ENCODE measurements at places on chromosomes 13 and 19. TPM values are rescaled to one million over a fixed set of nuclear protein-coding genes. Genes with fewer than 3 reads are reported as not detected.

Gene FARP1
- total RNA-seq: 56.6 TPM

Gene TJP3
- total RNA-seq: not detected

Gene SPACA4
- not detected for total RNA-seq

Gene NLRP11
- total RNA-seq: 0.48 TPM

Gene ZNF628
- 1.7 TPM for total RNA-seq

Gene ASF1B
- total RNA-seq: 0.48 TPM

Gene TMEM221
- not detected for total RNA-seq

Gene CLEC4M
- total RNA-seq: 1.7 TPM

Gene NCR1
- total RNA-seq: not detected

Gene ALOX5AP
- 10.1 TPM for total RNA-seq

Gene NDUFA13
- 121 TPM for total RNA-seq

Gene AP2S1
- total RNA-seq: 159 TPM

Gene PET100
- 25.5 TPM for total RNA-seq

- no peak for DNase-seq
Measured at GRCh38 chr13:109795011-109795410, 8.6 kb upstream of the IRS2 start.

DNA sequence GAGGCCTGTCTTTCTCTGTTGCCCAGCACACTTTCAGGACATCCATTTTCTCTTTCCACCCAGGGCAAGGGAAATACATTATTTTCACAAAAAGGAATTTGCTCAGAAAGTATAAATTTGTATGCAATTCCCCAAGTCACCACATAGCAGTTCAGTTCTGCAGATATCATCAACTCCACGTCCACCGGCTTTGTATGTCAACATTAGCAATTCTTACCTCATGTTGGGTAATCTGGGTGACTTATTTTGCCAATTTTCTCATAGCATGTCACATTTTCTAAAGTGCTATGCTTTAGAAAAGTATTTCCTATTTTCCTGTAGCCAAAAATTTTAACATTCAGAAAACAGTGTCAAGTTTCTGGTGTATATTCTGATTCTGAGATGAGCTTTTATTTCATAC is 501.8 kb downstream of the EFNB2 start:
- DNase-seq: peak; percentile 68

DNA sequence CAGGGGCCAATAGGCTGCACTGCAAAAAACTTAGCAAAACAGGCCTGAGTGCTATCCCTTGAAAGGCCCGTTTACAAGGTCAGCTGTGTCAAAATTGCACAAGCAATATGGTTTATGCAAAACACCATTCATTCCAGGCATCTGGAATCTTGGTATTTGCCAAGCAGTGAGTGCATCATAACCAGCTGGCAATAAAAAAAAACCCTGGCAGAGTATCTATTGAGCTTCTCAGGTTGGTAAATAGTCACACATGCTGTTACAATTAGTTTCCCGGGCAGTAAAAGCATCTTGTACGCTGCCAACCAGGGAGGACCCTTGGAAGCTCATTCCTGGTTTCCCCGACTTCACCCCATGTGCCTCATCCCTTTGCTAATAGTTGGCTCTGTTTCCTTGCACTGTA is 21.3 kb downstream of the ZNF77 start:
- no peak for DNase-seq

DNA sequence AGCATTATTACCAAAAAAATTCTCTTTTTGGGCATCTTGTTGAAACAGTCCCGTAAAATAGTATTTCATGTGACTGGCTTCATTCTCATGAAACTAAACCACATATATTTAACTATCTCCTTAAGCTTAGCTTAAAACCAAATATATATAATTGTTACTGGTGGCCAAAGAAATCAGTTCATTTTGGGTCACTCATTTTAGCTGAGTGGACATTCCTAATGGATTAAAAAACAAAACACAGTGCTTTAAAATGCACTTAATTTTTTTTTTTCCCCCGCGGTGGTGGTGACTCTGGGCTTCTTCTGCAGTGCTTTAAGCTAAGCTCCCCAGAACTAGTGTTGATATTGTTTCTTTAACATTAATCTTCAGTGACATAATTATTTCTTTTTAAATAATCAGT is 540.1 kb downstream of the GPC6 start:
- no peak for DNase-seq

- DNase-seq: no peak
Measured at GRCh38 chr13:26051231-26051656, 572 bp downstream of the SHISA2 start.

DNA sequence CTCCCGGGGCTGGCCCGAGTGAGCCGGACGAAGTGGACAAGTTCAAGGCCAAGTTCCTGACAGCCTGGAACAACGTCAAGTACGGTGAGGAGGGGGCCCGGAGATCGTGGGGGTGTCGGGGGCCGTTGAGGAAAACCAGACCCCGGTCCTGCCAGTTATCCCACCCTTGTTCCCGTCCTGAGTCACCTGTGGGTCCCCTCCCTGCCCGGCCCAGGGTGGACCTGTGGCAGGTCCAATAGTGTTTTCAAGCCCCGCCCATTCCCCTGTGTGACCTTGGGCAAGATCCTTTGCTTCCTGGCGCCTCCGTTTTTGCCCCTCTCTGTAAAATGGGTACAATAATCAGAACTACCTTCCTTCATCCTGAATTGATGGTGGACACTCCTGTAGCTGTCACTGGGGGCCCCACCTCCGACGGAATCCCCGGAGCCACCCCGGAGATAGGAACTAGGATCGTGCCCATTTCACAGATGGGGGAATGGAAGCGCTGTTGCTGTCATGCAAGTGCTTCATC is 593 bp downstream of the ATG4D start:
- DNase-seq: no peak

DNA sequence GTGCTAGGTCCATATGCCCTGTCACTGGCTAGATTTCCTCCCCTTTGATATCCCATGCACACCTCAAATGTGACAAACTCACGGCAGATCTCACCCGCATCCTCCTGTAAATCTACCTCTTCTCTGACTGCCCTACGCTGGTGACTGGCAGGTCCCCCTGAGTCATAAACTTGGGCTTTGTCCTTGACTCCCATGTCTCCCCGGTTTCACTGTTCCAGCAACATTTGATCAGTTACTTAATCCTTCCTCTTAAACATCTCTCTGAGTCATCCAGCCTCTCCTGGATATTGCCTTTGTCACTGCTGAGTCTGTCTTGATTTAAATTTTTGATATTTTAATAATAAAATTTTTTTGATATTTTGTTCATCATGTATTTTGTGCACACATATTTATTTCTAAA is 26.5 kb downstream of the FAM216B start:
- no peak for DNase-seq

- DNase-seq: no peak
Measured at GRCh38 chr13:77306458-77306857, 20.4 kb downstream of the MYCBP2 start.

DNA sequence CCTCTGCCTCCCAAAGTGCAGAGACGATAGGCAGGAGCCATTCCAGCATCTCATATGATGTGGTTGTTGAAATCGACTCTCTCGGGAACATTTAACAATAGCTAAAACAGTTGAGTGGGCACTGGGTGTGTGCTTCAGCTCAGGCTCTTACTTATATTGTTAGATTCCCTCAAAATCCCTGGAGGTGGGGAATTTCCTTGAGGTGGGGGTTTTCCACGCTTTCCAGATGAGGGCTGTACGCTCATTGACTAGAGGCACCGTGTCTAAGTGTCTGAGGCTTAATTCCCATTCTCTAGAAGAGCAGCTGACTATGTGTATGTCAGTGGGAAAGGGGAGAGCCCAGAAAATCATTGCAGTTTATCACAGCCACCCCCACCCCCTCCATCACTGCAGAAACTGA is 10.8 kb upstream of the GRAMD1A start:
- DNase-seq: no peak

GRCh38 chr19:10259162-10259905 is 7.3 kb downstream of the MRPL4 start:
- DNase-seq: peak; percentile 85

GRCh38 chr19:51660975-51661600 is 14.5 kb upstream of the SIGLEC14 start:
- DNase-seq: peak; percentile 84

DNA sequence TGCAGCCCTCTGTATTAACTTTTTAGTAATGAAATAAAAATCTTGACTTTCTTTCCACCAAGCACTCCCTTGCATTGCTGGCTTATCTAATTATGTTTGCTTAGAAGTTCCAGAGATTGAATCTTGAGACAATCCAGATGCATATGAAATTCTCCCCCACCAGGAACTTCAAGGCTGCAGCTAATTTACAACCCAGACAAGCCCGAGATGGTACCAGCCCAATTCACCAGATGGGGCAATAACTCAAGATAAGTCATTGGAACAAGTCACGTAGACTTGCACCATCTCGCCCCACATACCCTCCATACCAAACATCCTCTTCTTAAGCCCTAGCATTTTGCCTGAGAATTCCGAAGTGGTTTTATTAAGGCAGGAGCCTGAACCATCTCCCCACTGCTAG is 29.0 kb downstream of the UTP14C start:
- DNase-seq: peak; percentile 98

GRCh38 chr19:3359919-3360420 is 6.4 kb upstream of the NFIC start:
- DNase-seq: no peak

GRCh38 chr13:109784590-109785140 is 1.7 kb downstream of the IRS2 start:
- peak; percentile 72 for DNase-seq

DNA sequence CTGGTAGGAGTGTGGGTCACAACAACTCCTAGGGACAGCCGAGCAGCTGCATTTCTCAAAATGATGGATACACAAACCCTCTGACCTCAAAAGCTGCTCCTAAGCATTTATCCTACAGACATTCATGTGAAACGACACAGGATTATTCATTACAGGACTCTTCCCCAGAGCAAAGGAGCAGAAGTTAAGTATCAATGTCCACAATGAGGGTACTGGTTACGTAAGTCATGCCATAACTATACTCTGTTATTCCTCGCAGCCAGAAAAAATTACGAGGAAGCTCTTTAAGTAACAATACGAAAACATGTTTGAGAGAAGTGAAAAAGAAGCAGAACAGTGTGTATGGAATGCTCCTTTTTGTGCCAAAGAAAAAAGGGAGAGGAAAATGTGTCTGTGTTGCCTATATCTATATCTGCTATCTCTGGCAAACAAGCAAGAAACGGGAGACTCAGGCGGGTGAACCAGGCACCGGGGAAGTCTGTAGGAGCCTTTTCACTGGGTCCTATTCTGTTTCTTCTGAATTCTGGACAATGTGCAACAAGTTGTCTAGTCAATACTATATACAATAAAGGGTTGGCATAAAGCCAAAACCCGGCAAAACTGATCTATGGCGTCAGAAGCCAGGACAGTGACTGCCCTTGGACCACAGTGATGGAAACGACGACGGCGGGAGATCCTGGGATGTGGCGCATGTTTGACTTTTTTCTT is 1.3 kb downstream of the ISOC2 start:
- peak; percentile 58 for DNase-seq

GRCh38 chr19:14059093-14059480 is 2.8 kb downstream of the PALM3 start:
- no peak for DNase-seq

DNA sequence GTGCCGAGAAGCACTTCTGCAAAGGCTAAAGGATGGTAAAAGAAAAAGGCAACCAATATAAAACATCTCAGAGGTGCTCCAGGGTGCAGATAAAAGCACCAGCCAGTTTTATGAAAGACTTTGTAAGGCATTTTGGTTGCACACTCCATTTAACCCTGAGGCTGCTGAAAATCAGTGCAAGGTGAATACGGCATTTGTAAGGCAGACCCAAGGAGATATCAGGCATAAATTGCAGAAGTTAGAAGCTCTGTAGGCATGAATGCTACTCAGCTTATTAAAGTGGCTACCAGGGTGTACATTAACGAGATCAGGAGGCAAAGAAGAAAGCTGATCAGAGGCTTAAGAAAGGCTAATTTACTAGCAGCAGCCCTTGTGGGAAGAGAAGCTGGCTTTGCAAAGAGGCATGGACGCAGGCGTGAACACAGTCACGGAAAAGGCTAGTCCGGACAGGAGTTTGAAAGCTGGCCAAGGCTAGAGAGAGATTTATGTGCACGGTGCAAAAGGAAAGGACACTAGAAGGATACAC is 99.6 kb downstream of the ZNF429 start:
- peak; percentile 84 for DNase-seq

Measured in umbilical cord (tissue), 2 donors.